H7 (cell line): ENCODE measurements at places on chromosomes 11 and 22. TPM values are rescaled to one million over a fixed set of nuclear protein-coding genes. Genes with fewer than 3 reads are reported as not detected.
A peak's percentile ranks its signal among the peaks of the same experiment; 100 is the strongest.

The RFPL3 gene
- total RNA-seq = not detected in 2 replicates

The ACRV1 gene
- not detected in 2 replicates for total RNA-seq

The CCDC157 gene
- 4.7 and 6.1 TPM in 2 replicates for total RNA-seq

The HTR3A gene
- 2.0 and 5.4 TPM in 2 replicates for total RNA-seq

The RASL10A gene
- total RNA-seq = 4.2 and 5.1 TPM in 2 replicates

The CTSD gene
- total RNA-seq = 177 and 235 TPM in 2 replicates

The OR5A1 gene
- total RNA-seq = not detected in 2 replicates

The CCDC88B gene
- 7.7 and 9.9 TPM in 2 replicates for total RNA-seq

The OTOG gene
- 0.69 and 1.1 TPM in 2 replicates for total RNA-seq

DNA sequence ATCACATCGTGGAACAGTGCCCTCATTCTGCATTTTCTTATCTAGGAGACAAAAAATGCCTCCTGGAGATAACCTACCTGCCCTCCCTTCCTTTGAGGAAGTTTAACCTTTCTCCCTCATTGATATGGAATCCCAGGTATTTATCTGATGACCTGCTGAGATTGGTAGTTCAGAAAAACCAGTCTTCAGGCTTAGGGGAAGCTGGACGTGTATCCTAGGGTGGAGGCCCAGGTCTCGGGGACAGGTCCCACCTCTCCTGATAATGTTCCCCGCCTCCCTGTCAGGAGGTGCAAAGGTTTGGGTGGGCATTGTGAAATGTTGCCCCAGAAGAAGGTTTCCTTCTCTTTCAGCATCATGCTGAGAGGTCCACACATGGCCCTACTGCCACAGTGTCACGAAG is 186.9 kb upstream of the NAV2 start:
- peak; percentile 37 for DNase-seq

- no peak for DNase-seq
Measured at GRCh38 chr11:132168344-132168981, 798.0 kb downstream of the NTM start.

DNA sequence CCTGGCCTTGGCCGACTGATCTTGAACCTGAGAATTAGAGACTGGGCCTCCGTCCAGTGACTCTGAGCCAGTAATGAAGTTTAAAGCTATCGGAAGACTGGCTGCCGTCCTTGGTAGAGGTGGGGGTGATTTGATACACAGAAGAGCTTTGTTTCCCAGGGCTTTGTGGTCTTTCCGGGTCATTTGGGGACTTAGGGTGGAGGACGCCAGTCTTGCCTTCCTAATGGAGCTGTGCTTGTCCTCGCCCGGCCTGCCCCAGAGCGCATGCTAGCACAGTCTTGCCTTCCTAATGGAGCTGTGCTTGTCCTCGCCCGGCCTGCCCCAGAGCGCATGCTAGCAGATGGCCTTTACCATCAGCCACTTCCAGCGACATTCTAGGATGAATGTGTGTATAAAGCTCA is 65.8 kb downstream of the ST3GAL4 start:
- no peak for DNase-seq

- no peak for DNase-seq
Measured at GRCh38 chr22:28514321-28514821, 165.3 kb downstream of the TTC28 start.

DNA sequence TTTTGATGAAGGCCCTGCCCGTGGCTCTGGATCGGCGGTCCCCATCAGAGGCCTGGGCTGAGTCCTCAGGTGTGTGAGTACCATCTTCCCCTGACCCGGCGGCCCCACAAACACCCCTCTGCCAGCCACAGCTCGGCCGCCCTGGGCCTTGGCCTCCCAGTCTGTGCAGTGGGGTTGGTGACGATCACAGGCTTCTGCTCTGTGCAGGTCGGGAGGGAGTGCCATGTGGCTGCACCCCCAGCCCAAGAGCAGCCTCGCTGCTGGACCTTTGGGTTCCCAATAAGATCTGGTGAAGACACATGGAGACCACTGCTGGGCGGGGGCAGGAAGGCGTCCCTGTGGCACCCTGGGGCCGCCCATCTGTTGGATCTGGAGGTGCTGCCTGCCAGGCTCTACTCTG is 47.1 kb upstream of the PPARA start:
- DNase-seq = no peak

DNA sequence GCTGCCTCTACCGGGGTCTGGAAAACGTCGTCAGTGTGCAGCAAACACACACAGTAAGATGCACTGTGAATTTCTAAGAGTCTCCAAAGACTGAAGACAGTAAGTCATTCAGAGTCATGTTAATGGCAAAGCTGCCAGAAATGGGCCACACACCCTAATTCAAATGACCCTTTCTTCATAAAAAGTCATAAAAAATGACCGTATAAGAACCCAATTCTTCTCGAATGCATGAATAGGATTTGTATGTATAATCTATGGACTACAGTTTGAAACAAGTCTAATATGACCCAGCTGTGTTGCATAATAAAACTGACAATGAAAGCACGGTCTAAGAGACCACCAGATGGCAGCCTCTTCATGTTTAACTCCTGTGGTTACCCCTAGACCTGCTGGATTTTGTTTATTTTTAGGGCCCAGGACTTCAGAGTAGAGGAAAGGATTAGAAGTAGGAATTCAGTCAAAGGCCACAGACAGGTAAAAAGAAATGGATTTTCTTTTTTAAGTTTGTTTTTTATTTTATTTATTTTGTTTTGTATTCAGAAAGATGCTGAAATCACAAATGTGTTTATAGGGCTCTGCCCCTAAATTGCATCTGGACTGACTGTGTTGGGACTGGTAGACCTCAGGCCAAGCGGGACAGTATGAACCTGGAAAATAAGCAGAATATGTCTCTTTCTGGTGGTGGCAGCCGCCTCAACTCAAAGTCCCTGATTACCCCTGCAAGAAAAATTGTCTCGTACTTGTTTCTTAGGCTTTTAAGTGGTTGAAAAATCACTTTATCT is 32.1 kb upstream of the SLC5A12 start:
- DNase-seq = peak; percentile 10

GRCh38 chr11:18705651-18706281 is 7.2 kb downstream of the TMEM86A start:
- DNase-seq = peak; percentile 70

DNA sequence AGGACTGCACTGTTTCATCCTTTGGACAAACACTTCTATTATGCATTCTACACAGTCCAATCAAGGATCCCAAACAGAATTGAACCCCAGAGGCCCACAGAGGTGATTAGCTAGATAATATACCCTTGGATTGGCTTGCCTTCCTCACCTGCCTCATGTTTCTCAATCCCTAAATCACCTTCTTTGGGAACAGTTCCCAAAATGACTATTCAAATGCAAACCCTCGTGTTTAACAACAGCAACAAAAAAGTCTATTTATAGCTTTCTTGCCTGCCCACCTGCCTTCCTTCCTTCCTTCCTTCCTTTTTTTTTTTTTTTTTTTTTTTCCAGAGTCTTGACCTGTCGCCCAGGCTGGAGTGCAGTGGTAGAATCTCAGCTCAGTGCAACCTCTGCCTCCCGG is 180.0 kb downstream of the CNTN5 start:
- no peak for DNase-seq

DNA sequence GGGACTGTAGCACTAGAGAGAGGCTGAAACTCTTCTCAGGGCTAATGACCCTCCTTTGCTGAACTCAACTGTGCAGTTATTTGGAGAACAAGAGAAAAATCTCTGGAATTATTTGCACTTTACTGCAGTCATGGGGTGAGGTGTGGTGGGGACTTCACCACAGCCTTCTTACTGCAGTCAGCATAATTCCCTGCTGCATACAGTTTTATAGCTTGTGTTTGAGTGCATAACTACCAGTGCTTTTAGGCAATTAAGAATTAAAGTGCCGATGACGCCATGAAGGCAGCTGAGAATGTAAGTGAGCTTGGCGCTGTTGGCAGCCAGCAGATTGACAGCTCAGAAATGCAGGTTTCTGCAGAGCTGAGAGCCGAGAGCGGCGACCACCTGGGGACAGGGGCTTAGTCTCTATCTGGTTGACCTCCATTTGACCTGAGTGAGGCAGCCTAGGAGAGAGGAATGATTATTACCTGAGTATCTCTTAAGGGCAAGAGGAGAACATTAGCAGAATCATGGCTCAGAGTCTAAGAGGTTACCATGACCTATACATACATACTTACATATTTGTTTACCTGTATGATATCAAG is 830.0 kb downstream of the NTM start:
- no peak for DNase-seq

DNA sequence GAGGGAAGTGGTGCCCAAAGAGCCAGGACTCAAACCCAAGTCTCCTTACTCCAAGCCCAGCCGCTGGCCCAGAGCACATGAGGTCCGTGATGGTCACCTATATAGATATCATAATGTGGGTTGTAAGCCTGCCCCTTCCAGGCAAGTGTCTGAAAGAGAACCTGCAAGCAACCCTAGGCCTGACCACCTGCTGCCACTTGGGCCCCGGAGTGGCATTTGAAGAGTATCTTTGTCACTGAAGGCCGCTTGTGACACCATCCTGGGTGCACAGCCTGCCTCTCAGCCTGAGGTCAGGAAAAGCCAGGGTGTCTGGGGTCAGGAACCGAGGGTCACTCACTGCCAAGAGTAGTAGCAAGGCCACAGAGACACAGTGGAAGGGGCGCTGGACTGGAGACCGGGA is 32.4 kb downstream of the OTOG start:
- DNase-seq = no peak

DNA sequence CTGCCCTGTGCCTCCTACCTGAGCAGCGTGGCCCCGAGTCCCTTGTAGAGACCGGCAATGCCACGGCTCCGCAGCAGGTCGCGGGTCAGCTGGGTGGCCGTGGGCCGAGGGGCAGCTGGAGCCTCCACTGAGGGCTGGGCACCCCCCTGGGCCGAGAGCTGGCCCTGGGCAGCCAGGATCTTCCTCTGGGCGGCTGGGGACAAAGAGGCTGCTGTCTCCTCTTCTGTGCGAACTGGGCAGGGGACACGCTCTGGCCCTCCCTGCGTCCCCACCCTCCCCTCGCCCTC is 2.6 kb upstream of the CEND1 start:
- no peak for DNase-seq

GRCh38 chr22:32660292-32660691 is 141.2 kb upstream of the TIMP3 start:
- peak; percentile 89 for DNase-seq

GRCh38 chr11:130478204-130478701 is 29.8 kb downstream of the ADAMTS15 start:
- DNase-seq = peak; percentile 52

DNA sequence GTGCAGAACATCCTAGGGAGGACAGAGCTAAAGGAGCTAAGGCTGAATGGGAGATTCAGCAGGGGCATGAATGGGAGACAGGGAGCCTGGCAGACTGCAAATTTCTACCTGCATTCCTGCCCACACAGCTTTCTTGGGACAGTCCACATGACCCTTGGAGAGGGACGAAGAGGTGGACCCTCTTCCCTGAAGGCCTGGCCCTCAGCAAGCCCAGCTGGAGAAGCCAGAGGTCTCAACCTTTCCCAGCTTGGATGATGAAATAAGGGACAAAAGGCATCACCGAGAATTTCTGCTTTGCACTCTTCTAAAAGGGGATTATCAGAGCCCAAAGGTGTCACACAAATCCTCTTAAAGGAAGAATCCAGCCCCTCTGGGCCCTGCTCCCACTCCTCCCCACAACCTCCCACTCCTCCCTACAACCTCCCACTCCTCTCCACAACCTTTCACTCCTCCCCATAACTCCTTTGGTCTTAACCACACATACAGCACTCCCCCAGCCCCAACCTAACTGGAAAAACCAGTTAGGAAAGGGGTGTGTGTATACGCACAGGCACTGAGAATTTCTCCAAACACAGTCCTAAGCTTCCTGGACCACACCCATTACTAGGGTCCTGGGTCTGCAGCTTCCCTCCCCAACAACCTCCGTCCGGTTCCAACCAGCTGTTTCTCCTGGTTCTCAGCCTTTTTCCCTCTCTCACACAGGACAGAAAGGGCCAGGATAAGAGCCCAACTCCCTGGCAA is 38.4 kb downstream of the RPL27A start:
- DNase-seq = no peak

GRCh38 chr22:27554106-27554811 is 247.3 kb downstream of the MN1 start:
- DNase-seq = no peak

GRCh38 chr11:67347964-67348749 is 5.2 kb downstream of the POLD4 start:
- DNase-seq = no peak

- DNase-seq = no peak
Measured at GRCh38 chr11:113272927-113273615, 41.3 kb upstream of the TTC12 start.

DNA sequence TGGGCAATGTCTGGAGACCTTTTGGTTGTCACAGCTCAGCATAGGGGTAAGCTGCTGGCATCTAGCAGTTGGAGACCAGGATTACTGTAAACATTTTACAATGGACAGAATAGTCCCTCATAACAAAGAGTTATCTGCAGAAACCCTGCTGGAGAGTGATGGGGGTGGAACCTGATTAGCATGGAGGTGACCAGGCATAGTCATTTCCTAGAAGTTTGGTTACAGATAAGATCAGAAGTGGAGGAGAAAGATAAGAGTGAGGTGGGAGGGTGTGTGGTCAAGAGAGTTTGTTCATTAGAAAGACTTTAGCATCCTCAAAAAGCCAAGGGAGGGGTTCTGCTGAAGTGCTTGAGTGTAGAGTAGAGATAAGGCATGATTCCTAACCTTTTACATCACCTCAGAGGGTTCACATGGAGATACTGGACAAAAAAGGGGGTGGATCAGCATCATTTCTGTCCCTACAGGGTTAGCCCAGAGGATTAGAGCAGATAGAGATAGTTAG is 38.8 kb downstream of the PRDM11 start:
- DNase-seq = no peak

- no peak for DNase-seq
Measured at GRCh38 chr11:76781807-76782530, 1.2 kb upstream of the TSKU start.

DNA sequence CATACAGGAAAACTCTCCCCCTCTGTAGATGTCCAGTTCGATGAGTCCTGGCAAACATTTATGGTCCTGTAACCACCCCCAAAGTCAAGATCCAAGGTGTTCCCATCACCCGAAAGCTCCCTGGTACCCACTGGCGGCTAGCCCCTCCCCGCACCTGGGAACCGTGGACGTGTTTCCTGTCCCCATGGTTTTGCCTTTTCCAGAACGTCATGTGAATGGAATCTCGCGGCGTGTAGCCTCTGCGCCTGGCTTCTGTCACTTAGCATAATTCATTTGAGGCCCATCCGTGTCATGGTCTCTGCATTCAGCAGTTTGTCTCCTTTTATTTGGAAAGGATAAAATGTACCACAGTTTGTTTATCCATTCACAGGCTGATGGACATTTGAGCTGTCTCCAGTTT is 106.3 kb downstream of the KCNQ1 start:
- DNase-seq = no peak

DNA sequence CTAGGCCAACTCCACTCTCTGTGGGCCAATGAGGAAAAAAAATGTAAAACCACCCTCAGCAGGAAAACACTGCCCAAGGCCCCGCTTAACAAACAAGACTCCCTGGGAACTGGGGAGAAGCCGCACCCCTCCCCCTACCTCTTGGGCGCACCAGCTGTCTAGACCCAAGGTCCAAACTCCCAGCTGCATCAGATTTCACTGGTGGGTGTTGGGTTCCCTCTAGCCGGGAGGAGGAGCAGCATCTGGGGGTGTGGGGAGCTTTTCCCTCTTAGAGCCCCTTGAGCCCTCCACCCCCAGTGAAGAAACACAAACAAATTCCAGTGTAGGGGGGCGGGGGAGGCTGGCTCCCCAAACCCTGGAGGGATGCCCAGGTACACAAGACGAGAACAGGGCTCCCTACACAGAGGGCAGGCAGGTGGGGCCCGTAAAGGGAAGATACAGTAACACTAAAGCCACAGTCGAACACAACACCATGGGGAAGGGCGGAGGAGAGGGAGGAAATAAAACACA is 64.9 kb downstream of the NECTIN1 start:
- DNase-seq = peak; percentile 77

- DNase-seq = peak; percentile 56
Measured at GRCh38 chr22:26616650-26617049, 1.2 kb downstream of the CRYBB1 start.

GRCh38 chr22:36395055-36395849 is 7.5 kb upstream of the MYH9 start:
- no peak for DNase-seq
